Cardiac fibroblast (primary cell): ENCODE measurements at places on chromosomes 5 and 9.

DNA sequence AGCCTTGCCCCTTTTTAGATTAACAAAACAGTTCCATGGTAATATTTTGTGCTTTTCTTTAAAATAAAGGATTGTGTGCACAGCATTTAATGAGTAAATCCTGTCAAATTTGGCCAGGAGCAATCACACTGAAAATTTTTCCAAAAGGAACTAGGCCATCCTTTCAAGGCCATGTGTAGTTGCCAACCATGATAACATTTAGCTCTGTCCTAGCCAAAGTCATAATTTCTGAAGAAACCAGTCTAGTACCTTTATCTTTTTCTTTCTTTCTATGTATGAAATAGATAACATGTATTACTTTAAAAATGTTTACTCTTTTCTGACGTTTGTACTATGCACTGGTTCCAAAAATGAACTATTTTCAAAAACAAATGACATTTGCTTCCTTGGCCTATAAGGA, 143.7 kb downstream of the PBX3 start:
- no peak for DNase-seq

DNA sequence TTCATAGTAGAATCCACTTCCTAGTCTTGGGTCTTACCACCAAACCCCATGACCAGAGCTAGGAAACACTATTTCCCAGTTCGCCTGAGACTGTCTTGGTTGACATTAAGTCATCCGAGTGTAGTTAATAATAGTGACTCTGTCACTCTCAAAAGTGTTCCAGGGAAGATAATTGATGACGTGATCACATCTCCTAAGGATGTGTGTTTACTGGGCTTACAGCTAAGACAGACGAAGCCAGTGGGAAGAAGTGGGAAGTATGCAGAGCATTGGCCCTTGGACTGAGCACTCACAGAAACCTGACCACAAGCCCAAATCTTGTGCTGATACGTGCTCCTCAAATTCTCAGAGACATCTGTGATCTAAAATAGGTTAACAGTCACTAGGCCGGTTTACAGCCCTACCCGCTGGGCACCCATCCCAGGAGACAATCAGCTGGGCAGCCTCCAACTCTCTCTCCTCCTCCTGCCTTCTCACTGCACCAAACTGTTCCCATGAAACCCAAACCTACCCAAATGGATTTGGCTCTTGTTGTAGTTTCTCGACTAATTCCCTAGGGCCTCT, 316.6 kb downstream of the TLE1 start:
- peak; percentile 49 for DNase-seq

- peak; percentile 55 for DNase-seq
These were observed 236.8 kb downstream of the SLIT3 start for GRCh38 chr5:169064093-169064492.

DNA sequence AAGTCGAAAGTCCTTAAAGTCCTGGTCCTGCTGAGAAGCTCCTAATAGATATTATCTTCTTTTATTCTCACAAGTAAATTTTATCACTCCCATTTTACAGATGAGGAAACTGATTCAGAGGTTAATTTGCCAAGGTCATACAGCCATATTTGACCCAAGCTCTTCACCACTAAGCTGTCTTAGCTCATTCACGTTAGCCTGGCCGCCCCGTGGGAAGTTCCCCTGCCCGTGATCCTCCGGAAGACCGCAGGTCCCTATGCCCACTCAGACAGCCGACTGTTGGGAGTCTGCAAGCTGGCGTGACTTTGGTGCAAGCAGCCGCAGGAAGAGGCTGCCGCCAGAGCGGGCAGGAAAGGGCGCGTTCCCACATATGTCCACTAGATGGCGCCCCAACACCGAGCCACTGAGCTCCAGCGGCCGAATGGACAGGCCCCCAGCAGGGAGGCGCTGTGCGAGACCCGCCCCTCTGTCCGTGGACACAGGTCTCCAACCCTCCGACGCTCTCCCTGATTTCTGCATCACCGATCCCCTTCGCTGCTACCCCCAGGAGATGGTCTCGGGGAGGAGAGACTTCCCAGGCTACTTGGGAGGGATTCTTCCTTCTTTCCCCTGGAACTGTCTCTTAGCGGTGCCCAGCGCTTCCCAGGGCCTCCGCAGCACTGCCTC, 10.0 kb upstream of the ARAP3 start:
- DNase-seq = peak; percentile 81

GRCh38 chr9:91817493-91818224, 132.4 kb downstream of the ROR2 start:
- DNase-seq = peak; percentile 93

DNA sequence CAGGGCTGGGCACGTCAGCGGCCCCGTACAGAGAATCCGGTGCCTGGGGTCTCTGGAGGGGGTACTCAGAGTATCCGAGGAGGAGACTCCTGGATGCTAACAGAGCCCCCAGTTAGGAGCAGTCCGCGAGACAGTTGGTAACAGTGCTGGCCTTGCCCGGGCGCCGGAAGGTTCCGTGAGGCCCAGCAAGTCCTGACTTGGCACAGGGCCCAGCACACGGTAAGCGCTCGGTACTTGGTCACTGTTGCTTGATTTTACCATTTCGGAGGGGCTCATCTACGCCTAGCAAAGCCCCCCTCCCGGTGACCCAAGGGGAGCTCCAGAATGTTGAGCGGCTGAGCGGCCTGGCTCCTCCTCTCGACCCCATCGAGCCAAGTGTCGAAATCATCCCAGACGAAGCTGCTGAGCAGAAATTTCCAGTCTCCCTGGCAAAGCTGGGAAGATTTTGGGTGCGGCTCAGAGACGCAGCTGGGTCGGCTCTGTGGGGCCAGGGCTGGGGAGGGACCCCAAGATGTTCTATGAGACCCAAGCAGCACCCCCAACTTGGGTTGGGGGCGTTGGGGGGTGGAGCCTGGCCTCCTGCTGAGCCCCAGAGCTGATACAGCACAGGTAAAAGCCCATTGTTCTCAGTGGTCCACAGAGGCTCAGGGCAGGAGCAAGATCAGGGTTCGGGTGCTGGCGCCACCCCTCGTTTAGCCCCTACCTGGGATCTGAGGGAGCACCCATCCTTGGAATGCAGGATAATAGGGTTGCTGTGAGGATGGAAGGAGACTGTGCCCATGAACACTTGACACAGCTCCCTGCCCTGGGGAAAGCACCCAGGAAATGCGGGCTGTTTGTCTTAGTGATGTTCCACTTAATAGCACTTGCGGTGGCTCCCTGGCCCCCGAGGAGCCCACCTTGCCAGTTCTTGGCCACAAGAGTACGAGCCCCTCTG, 137.2 kb downstream of the C9orf50 start:
- DNase-seq = peak; percentile 98

GRCh38 chr9:120393386-120394057, 186.4 kb downstream of the CDK5RAP2 start:
- peak; percentile 68 for DNase-seq

DNA sequence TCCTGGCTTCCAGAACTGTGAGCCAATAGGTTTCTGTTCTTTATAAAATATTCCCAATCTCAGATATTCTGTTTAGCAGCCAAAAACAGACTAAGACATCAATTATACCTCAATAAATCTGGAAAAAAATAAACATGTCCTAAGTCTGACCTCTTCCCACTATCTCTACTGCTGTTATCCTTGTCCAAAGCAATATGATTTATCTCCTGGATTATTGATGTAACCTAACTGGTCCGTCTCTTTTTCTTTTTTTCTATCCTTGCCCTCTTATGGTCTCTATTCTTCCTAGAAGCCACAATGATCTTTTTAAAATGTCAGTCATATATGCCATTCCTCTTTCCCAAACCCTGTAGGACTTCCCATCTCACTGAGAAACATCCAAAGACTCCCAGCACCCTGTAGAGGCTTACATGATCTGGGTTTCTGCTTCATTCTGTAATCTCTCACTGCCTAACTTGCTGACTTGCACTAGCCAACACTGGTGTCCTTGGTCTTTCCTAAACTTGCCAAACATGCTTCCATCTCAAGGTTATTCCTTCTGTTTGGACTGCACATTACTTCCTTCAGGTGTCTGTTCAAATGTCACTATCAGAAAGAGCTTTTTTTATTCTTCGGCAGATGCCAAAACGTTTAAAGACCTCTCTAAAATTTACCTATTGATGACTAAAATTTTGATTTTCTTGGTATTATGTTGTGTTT, 13.1 kb downstream of the FOCAD start:
- DNase-seq = no peak

GRCh38 chr5:142520885-142521284, 165.0 kb downstream of the FGF1 start:
- DNase-seq = no peak

- DNase-seq = peak; percentile 36
These were observed 53.8 kb downstream of the KCNV2 start for GRCh38 chr9:2771087-2771486.

DNA sequence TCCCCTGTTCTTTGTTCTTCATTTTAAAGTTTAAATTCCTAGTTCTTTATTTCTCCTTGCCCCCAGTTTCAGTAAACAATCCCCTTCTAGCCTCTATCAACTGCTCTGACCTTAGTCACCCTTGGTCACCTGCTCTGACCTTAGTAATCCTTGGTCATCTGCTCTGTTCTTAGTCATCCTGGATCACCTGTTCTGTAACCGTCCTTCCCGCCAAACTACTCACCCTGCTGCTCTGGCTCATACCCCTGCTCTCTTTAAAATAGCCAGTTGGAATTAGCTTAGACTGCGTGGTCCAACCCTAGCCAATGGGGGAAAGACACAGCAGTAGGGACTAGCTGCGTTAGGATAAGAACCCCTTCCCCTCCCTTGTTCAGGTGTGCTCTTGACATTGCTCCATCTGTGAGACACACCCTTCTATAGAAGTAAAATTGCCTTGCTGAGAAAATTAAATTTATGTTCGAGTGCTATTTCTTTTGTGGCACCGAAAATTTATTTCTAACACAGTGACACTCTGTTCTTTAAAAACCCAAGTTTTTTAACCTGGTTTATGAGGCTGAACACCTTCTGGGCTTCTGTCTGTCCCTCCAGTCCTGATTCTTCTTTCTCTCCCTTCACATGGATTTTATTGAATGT, 3.8 kb downstream of the PRRC1 start:
- no peak for DNase-seq

GRCh38 chr9:129225815-129226214, 47.8 kb upstream of the IER5L start:
- peak; percentile 86 for DNase-seq

- no peak for DNase-seq
These were observed 348.7 kb upstream of the SEMA6A start for GRCh38 chr5:116923344-116923743.

- DNase-seq = no peak
These were observed 491.9 kb downstream of the PDE4D start for GRCh38 chr5:59401637-59402036.

- DNase-seq = peak; percentile 59
These were observed 10.1 kb upstream of the C1QTNF3 start for GRCh38 chr5:34053133-34053532.

DNA sequence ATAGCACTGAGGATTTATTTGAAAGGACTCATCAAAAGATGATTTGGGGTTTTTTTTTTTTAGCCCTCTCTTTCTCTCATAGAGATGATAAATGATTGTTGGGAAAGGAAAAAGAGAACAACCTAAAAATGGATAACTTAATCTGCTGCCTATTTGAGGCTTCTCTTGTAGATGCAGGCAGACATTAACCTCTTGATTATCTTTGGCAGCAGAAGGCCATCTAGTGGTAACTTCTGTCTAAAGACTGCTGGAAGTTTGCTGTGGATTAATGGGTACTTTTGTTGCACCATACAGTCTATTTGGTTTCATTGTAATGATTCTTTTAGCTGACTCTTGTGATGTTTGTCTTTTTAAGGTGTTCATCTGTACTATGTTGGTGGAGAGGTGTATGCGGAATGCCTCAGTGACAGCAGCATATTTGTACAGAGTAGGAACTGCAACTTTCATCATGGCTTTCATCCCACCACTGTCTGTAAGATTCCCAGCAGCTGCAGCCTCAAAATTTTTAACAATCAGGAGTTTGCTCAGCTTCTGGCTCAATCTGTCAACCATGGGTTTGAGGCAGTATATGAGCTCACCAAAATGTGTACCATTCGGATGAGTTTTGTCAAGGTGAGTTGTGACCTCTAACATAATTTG, 18.8 kb downstream of the SMIM32 start:
- DNase-seq = peak; percentile 81

GRCh38 chr9:16828340-16829281, 41.9 kb downstream of the BNC2 start:
- DNase-seq = peak; percentile 48

GRCh38 chr5:143887903-143888665, 76.1 kb downstream of the HMHB1 start:
- DNase-seq = peak; percentile 53

DNA sequence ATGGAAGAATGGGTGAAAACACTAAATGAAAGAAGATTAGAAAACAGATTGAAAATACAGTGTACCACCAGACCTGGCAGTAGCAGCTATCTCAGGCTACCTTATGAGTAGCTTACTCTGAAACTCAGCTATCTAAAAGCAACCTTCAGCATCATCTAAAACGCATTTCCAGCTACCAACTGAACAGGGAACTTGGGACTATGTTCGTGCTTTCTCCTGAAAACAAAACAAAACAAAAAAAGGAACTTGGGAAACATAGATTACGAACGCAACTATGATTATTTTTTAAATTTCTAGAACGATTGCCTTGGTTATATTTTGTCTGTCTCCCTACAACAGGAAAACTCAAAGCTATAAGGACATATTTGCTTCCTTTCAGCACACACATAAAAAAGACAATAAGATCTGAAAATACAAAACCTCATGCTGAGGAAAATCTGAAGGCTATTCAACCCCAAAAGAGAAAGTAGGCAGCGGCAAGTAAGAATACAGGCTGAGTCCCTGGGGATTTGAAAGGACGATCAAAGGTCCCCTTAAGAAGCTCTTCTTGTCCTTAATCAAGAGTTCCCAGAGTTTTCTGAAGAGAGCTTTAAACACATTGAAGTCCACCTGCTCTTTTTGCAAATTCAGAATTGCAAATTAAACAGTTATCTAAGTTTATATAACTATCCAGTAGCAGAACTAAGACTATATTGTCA, 53.4 kb downstream of the OR2K2 start:
- DNase-seq = no peak

DNA sequence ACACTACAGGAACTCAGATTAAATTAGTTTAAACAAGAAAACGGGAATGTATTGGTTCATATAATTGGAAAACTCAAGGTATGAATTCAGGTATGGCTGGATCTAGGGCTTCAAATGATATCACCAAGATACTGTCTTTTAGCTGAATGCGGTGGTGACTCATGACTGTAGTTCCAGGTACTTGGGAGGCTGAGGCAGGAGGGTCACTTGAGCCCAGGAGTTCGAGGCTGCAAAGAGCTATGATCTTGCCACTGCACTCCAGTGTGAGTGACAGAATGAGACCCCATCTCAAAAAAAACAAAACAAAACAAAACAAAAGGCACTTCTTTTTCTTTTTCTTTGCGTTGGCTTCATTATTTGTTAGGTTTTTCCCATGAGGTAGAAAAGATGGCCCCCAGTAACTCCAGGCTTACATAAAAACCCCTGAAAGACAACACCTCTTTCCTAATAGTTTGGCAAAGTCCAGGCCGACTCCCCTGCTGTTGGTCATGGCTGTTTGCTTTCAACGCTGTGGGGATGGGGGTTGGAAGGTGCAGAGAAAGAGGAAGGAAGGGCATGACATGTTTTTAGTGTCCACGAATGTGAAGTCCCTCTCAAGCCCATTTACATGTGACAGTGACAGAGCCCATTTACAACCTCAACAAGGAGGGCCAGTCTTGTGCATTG, 39.8 kb upstream of the CRB2 start:
- no peak for DNase-seq

GRCh38 chr9:110619831-110620230, 40.3 kb upstream of the SVEP1 start:
- DNase-seq = peak; percentile 71

GRCh38 chr5:93272108-93272507, 308.9 kb downstream of the NR2F1-AS1 start:
- DNase-seq = no peak
